ENCODE measurements at places on chromosomes 2 and 18.

DNA sequence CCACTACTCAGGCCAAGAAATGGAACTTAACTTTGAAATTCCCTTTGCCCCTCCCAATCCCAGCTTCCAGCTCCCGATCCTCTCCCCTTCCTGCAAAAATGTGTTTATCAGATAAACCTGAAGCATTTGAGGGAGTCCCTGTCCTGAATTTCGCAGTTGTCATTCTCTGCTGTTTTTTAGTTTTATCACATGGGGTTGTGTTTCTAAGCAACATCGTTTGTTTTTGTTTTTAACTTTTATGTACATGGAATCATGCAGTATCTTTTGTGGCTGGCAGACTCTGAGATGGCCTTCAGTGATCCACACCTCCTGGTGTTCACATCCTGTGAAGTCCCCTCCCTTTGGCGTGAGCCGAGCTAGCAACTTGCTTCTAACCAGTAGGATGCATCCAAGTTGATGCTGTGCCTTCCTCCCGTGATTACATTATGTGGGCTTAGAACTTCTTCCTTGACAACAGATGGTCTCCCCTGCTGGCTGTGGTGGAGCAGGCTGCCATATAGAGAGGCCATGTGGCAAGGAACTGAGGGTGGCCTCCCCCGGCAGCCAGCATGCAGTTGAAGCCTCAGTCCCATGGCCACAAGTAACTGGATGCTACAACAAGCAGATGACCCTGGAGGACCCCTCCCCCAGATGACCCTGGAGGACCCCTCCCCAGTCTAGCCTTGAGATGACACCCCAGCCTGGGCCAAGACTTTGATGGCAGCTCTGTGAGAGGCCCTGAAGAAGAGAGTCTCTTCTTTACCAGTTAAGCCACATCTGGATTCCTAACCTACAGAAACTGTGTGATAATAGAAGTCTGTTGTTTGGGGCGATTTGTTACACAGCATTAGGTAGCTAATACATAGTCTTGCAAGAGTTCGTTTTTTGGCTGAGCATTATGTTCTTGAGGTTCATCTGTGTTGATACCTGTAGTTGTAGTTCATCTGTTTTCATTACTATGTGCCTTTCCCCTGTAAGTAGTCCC lies 27.7 kb downstream of the SH3BP4 start:
- peak; percentile 43 for DNase-seq

GRCh38 chr2:149394864-149395263 lies 64.5 kb downstream of the LYPD6 start:
- DNase-seq = peak; percentile 37

DNA sequence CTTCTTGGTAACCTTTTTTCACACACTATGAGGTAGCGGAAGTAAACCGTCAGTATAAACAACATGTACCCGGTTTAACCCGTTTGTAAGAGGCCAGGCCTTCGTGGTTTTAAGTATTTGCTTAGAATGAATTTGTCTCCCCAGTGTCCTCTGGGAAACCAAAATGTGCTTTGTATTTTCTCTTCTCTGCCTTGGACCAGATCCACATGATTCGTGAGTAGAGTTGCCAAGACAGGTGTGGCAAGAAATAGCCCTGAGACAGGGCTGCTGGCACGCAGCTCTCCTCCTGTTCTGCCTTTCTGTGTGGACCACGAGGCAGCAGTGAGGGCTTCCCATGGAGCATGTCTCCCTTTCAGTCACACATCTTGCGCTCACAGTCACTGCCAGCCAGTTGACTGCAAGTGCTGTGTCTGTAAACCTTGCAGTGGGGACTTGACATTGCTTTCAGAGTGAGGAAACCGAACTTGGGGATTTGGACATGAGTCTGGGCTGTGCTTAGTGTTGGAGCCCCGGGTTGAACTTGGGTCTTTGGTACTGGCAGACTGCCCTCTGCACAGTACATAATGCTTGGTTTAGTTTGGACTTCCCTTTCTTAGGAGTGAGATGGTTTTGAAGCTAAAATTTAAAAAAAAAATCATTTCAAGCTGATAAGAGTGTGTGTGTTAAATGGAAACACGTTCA lies 19.1 kb downstream of the BCL2L11 start:
- DNase-seq = no peak

- peak; percentile 9 for DNase-seq
Observed at GRCh38 chr2:105143467-105144151, 97.9 kb upstream of the GPR45 start.

DNA sequence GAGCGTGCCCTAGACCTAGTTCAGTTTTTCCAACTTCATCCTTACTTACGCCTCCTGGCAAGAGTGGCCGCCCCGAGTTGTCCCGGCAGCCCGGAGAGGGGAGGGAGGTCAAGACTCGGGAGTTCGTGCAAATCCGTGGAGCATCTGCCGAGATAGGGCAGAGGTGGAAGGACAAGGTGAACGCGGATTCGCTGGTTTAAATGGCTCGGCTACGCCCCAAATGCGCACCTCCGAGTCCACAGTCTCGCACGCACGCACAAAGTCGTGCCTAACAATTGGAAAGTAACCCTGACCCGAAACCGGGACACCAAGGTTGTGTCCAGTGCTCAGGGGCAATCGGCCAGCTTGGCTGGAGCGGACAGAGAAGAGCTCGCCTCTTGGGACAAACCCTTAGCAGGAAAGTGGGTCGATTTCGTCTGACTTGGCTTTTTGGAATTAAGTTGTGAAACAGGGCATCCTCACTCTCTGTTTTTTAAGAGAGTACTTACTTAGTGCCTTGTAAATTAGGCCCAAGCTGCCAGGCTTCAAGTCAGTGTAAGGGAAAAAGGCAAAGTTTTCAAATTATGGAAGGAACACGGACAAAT lies 726 bp upstream of the SS18 start:
- no peak for DNase-seq

- no peak for DNase-seq
Observed at GRCh38 chr2:101081375-101081907, 69.7 kb downstream of the TBC1D8 start.

DNA sequence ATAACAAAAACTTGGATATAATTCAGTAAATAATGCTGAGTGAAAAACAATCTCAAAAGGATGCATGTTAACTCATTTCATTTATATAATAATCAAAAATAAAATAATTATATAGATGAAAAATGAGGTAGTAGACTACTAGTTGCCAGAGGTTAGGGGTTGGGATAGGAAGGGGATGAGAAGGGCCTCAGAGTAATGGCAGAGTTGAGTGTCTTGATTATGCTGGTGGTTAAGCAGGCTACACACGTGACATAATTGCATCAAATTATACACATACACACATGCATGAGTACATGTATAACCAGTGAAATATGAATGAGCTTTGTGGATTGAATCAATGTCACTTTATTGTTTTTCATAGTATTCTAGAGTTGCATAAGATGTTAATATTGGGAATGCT lies 201.0 kb downstream of the RIT2 start:
- no peak for DNase-seq

DNA sequence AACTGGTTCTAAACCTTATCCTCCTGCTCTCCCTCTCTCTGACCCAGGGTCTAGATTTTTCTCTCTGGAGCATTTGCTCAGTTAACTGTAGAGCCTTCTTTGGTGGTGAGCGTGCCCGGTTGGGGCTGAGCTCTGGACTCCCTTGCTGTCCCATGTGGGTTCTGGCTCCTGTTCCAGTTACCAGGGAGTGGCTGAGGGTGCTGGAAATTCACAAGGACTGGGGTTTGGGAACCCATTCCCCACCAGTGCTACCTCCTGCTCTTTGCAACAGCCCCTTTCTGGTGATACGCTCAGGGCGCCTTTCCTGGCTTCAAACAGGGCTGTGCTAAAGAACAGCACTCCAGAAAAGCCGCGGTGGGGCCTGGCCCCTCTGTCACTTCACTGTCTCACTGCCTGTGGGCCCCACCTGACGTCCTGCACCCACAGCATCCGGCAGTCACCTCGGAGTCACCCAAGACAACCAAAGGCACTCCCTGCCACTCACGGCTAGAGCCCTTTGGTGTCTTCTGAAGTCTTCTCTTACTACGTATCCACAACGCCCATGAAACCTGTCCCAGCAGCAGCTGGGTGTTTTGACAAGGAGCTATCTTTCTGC lies 41.3 kb downstream of the CAPN13 start:
- no peak for DNase-seq

DNA sequence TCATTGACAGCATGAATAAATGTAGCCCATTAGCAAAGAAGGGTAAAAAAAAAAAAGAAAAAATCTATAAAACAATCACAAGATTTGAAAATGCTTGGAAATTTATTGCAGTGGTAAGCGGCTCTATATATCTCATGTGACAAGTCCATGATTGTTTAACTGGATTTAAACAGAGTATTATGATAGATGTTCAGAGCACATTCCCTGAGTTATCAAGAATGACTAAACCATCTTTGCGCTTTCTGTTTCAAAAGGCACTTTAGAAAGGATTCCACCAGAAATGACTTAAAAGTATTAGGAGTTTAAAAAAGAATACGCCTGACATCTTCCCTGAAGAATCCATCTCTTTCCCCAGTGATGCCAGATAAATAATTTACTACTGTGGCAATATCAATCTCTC lies 409.5 kb upstream of the UBE2E3 start:
- DNase-seq = peak; percentile 7

- peak; percentile 19 for DNase-seq
Observed at GRCh38 chr2:66771359-66771976, 336.5 kb downstream of the MEIS1 start.

Measured in fibroblast of skin of back (primary cell).